ENCODE measurements at places on chromosomes 12 and 14.

- no peak for DNase-seq
These were observed 214.2 kb upstream of the KRR1 start for GRCh38 chr12:75725521-75726111.

- no peak for DNase-seq
These were observed 67.5 kb downstream of the RTN1 start for GRCh38 chr14:59803052-59803540.

DNA sequence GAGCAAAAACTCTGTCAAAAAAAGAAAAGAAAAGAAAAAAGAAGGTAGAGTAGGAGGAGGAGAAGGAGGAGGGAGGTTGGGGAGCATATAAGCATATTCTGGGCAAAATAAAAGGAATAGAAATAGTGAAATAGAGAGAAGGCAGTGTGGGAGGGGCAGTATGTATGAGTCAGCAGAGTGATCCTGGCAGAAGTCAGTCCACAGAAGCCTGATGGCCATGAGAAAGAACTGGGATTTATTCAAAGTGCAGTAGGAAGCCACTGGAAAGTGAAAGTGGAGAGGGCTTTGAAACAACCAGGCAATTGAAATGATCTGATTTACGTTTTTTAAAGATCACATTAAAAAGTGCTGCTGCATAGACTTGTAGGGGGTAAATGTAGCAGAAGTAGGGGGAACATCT, 368.6 kb upstream of the USP15 start:
- no peak for DNase-seq

- no peak for DNase-seq
These were observed 7.9 kb downstream of the IFI27L2 start for GRCh38 chr14:94121485-94121884.

DNA sequence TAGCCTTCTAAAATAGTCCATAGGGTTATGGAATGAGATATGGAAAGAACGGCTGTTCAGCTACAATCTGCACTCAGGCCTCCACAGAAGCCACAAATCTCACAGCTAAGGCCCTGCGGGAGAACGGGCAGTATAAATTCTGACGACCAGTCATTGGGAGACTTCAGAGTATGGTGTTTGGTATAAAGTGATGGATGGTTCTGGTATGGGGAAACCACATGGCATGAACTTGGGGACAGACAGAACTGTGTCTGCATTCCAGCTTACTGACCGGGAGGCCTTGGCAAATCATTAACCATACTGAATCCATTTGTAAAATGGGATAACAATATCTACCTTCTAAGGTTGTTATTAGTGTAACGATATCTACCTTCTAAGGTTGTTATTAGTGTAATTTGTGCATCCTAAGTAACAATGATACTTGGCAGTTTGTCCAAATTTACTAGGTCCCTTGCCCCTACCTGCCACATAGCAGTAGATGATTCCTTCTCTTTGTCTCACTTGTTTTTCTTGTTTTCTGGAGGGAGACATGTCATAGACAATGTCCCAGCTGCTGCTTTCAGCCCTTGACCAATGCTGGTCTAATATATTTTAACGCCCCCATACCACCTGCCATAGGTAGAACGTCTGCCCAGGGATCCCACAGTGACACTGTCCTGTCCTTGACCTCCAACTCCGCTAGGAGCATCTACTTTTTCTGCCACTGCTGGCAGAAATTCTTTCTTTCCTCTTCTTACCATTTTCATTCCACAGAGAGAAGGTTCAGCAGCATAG, 6.8 kb downstream of the CDKL1 start:
- DNase-seq, result no peak

GRCh38 chr14:50230401-50230700, 1.0 kb downstream of the SOS2 start:
- no peak for DNase-seq

- DNase-seq, result no peak
These were observed 143.1 kb downstream of the TPH2 start for GRCh38 chr12:72081777-72082176.

- DNase-seq, result no peak
These were observed 172.0 kb downstream of the C12orf75 start for GRCh38 chr12:105502426-105502930.

DNA sequence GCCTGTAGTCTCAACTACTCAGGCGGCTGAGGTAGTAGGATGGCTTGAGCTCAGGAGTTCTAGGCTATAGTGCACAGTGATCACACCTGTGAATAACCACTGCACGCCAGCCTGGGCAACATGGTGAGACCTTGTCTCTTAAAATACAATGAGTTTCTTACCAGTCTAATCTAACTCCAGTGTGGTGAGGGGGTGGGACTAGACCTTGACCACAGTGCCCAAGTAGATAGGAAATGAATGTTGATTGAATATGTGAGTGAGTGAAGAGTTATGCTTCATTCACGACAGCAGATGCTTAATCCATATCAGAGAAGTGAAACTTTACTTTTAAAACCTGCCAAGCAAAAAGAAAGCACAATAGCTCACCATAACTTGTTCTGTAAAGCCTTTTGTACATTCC, 11.2 kb upstream of the AK7 start:
- no peak for DNase-seq

GRCh38 chr14:76260749-76261148, 109.0 kb downstream of the GPATCH2L start:
- no peak for DNase-seq

DNA sequence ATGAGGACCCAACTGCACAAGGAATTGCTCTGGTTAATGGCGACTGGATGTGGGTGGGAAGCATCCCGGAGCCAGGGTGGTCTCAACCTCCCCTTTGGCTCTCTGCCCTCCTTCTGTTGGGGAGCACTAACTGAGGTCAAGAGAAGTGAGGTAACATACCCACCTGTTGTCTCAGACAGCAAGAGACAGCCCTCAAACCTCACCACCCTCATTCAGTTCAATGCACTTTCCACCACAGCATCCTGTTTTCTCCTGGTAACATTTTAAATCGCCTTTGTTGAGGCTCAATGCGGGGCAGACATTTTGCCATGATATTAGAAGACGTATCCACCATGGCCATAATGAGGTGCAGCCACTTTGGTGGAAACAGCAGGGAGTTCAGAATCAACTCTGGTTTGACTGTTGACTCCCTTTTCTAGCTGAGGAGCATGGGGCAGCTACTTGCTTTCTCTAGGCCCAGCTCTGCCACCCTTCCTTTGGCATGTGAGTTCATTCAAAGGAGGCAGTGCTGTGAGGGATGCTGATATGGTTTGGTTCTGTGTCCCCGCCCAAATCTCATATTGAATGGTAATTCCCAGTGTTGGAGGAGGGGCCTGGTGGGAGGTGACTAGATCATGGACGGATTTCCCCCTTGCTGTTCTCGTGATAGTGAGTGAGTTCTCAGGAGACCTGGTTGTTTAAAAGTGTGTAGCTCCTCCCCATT, 338.6 kb downstream of the PCNX1 start:
- no peak for DNase-seq

DNA sequence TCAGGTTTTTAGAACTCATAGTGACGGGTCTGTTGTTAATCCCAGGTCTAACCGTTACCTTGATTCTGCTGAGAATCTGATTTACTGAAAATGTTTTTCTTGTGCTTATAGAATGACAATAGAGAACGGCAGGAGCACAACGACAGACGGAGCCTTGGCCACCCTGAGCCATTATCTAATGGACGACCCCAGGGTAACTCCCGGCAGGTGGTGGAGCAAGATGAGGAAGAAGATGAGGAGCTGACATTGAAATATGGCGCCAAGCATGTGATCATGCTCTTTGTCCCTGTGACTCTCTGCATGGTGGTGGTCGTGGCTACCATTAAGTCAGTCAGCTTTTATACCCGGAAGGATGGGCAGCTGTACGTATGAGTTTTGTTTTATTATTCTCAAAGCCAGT, 34.4 kb downstream of the PSEN1 start:
- no peak for DNase-seq

- DNase-seq, result peak; percentile 4
These were observed 6.5 kb downstream of the NOC4L start for GRCh38 chr12:132150780-132151144.

DNA sequence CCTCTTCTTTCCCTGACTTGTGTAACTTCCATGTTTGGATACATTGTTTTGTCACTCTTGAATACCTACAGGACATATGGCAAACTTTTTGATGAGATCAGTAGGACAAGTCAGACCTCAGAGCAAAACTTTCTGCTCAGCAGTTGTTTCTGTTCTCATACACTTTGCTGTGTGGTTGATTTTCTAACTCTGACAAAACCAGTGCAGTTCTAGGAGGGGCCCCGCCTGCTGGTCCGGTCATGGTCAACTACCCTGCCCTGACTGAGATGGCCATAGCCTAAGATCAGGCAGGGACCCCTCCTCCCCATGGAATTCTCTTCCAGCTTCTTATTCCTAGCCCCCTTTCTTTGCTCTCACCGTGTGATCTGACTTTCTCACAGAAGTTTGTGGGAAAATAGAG, 92.8 kb downstream of the OTOGL start:
- no peak for DNase-seq

DNA sequence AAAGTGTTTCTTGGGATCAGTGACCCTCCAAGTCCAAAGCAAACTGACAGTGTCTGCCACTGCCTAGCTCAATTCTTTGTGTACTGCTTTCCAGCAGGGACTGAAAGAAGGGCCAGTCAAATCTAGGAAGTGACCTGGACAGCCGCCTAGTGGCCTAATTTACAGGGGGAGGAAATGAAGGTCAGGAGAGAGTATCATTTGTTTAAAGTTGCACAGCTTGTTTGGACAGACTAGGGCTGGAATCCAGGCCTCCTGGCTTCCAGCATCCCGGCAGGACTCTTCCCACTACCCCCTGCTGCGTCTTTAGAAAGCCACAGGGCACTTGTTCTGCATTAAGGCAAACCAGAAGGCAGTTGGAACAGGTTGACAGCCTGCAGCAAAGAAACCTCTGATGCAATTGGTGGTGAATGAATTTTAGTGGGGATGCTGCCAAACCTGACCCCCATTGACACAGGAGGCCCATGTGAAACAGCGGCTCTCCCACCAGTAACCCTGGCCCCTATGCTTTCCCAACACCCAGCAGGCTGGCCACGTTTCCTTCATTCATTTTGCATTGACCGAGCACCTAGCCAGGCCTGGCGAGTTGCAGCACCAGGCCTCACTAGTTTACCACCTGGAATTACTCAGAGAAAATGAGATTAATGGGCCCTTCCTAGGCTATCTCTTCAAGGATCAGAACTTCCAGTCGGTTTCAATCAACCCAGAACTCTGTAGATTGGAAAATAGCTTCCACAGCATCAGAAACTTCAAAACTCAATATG, 28.2 kb downstream of the GALNT16 start:
- peak; percentile 27 for DNase-seq

- DNase-seq, result no peak
These were observed 7.2 kb upstream of the SSPN start for GRCh38 chr12:26188127-26188526.

DNA sequence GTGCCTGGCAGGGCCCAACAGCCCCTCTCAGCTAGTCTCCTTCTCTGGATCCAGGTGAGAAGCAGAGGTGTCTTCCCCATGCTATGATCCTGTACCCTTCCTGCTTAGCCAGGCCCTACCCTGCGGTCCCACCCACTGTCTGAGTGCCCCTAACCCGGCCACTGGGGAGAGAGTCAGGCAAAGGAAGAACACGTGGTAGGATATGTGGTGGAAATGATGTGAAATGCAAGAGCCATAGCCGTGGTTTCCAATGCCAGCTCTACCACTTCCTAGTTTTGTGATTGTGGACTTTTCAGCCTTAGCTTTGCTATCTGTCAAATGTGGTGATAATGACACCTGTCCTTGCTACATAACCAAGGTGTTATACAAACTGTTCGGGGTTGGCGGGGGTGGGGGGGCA, 15.8 kb downstream of the KRT2 start:
- DNase-seq, result no peak

DNA sequence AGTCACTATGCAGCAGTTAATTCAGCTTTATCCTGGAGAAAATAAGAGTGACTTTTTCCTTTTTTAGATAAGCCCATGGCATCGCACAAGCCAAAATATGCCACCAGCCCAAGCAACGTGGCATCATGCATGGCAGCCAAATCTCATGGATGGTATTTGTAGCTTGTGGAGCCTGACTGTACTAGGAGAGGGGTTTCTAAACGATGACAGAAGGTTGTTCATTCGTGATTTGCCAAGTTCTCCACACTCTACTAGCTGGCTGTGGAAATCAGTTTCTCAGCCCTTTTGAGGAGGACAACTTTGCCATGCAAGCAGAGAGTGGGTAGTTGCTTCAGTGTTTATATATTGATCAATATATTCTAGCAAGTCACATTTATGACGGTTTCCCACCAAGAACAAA, 41.4 kb upstream of the ATXN2 start:
- no peak for DNase-seq

Data from transverse colon (tissue), 4 donors.